ENCODE measurements at places on chromosomes 3 and 15.
A peak's percentile ranks its signal among the peaks of the same experiment; 100 is the strongest.

GRCh38 chr3:177610686-177611633 is 413.7 kb upstream of the TBL1XR1 start:
- DNase-seq: no peak

GRCh38 chr3:98038876-98039275 is 3.8 kb upstream of the GABRR3 start:
- no peak for DNase-seq

DNA sequence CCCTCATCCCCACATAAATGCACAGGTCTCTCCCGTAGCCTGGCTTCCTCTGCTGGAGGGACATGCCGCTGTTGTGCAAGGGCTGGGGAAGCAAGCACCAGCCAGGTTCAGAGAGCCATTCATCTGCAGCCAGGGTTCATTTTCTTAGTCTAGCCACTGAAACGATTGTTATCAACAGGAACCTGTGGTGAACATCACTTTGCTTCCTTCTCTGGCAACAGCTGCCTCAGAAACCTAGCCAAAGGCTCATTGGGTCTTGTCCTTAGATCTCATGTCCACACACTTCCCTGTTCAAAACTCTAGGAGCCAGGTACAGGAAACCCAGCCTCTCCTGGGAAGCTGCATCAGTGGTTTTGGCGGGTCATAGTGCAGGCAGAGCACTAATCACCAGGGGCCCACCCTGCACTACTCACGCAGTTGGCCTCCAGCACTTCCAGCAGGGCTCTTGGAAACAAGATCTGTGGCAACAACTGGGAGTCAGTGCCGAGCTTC is 47.0 kb downstream of the OXNAD1 start:
- no peak for DNase-seq

GRCh38 chr15:60591496-60592370 is 112.8 kb upstream of the ICE2 start:
- no peak for DNase-seq

- no peak for DNase-seq
Observed at GRCh38 chr15:71595846-71596553, 214.4 kb upstream of the NR2E3 start.

DNA sequence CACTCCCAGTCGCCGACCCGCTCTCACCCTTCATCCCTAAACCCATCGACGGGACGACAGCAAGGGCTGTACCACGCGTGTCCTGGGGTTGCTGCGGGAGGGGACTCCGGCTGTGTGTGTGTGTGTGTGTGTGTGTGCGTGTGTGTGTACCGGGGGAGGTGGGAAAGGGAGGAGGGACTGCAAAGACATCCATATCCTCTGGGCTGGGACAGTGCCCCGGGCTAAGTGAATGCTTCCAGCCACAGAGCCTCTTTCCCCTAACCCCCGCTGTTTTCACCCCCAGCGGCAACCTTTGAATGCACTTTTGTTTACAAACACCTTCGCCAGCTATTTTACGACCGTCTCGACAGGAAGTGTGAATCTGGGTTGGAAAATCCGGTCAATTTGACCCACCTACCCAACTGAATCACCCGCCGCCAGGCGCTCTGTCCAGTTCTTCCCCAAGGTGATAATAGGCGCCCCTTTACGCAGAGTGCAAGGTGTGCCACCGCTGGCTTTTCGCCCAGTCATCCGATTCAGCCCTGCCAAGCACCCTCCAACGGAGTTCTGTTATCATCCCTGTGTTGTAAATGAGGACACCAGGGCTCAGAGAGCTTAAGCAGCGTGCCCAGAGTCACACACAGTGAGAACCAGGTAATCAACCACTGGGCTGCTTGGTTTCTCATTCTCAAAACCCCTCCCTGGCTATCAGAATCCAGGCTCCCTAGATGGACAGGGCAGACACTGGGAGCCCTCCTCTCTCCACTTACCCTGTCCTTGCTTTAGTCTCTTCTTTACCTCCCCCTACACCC is 739 bp upstream of the AMOTL2 start:
- DNase-seq: no peak

- no peak for DNase-seq
Observed at GRCh38 chr3:159593927-159594605, 394.6 kb upstream of the IL12A start.

DNA sequence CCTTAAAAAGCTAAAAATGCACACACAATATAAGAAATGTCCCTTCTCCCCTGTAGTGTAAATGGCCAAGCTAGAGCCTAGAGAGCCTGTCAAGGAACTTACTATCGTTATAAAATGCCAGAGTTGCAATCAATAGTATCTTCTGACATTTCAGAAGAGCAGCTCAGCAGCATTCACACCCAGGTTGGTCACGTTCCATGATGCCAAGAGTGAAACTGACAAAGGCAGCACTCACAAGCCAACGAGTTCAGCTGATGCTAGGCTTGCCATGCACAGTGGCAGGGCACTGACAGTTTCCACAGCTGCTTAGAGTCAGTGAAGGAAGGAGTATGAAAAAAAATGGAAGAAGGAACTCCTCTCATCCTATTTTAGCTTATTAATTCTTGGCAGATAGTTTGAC is 331.4 kb upstream of the CCDC54 start:
- no peak for DNase-seq

GRCh38 chr3:112020674-112021085 is 13.9 kb upstream of the TMPRSS7 start:
- DNase-seq: no peak

- DNase-seq: peak; percentile 40
Observed at GRCh38 chr3:179015551-179016020, 56.0 kb downstream of the ZMAT3 start.

GRCh38 chr3:35594739-35595138 is 44.6 kb upstream of the ARPP21 start:
- DNase-seq: no peak

DNA sequence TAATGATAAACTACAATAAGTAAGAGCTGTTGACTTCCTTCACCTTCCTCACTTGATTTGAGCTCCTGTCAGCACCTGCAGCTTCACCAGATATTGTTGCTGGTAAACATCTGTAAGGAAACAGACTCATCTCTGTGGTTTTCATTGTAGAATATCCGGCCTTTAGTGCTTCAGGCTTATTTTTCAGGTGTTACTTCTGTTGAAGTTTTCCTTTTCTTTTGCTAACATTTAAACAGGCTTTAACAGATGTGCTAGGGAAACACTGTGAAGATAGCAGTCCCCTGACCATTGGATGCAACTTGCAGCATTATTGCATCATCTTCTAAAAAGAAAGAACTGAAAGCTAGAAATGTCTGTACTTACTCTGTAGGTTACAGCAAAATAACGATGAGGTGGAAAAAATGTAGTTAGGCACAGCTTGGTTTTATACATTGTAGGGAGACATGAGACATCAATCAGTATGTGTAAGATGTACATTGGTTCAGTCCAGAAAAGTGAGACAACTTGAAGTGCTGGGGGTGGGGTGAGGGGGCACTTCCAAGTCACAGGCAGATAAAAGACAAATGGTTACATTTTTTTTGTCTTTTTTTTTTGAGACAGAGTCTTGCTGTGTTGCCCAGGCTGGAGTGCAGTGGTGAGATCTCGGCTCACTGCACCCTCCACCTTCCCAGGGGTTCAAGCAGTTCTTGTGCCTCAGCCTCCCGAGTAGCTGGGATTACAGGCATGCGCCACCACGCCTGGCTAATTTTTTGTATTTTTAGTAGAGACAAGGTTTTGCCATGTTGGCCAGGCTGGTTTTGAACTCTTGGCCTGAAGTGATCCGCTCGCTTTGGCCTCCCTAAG is 10.2 kb downstream of the EDEM1 start:
- no peak for DNase-seq

DNA sequence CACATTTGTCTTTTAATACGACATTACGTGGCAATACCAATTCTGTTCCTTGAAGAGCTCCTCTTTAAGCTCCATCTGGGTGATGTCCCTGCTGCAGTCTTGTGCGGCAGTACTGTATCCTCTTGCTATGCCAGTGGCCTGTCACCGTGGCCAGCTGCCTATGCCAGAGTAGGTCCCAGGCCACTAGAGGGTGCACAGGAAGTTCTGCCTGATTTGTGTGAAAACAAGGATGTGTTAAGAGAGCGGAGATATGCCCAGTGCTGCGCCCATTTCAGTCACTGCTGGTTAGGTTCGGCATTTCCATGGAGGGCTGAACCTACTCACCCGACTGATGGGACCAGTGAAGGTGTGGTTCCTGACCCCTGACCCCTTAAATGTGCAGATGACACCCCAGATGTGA is 25.2 kb downstream of the NIPA1 start:
- no peak for DNase-seq

- no peak for DNase-seq
Observed at GRCh38 chr15:70214276-70214675, 116.6 kb upstream of the TLE3 start.

DNA sequence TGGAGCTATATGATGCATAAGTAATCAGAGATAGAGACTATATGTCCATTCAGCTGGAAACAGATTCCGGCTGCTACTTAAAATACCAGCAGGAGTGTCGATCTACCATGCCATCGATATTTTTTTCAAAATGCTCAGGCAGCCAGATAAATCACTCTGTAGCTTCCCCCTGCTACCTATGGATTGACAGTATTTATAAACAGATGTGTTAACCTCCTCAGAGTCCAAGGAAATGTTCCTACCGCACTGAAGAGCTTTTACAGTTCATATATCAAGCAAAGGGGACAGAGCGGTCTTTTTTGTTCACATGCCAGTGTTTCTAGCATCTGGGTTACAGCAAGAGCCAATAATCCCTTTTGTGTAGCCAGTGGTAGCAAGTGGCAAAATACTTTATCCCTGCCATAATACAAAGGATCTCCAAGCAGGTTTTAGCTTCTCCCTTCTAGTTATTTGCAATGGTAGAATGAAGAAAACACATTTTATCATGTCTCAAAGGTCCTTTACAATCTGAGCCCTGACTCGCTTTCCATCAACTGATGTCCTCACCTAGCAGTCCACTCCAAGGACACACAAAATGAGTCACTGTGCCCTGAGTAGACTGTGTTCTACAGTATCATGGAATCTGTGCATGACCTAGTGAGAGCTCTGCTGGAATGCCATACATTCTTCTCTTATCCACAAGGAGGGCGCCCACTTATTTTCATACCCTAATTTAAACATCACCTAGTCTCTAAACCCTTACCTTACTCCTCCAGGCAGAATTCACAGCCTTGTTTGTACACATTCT is 507.0 kb downstream of the TBL1XR1 start:
- DNase-seq: no peak

DNA sequence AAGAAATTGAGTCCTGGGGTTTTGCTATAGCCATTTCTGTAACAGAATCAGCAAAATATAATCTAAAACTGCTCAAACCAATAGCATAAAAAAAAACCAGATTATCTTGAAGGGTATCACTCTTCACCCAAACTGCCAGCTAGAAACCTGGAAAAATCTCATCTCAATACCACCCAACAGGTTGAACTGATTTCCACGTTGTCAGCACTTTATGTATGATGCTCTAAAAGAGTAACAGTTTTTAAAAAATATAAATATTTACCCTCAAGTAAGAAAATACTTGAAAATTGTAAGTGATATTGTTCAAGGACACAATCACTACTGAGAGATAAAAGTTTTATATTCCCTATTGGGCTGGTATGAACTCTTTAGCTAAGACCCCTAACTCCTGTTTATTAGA is 451.3 kb downstream of the EPHA3 start:
- DNase-seq: no peak

- DNase-seq: peak; percentile 48
Observed at GRCh38 chr15:52208306-52208946, 17.2 kb upstream of the GNB5 start.

GRCh38 chr3:134651347-134652041 is 672 bp upstream of the KY start:
- no peak for DNase-seq

DNA sequence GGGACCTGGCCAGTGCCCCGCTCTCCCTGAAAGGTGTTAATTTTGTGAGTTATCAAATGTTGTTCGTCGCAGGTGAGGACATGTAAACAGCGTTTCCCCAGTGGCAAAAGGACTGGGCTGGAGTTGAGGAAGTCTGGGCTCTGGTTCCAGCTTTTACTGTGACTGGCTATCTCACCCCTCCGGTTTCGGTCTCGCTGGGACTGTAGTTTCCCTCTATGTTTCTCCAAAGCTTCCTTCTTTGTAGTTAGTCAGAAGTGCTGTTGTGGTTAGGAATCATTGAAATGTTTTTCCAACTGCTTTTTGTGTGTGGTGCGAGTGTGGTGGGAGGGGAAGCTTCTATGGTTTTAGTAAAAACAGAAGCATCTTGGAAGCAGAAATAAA is 990 bp upstream of the CLDN1 start:
- DNase-seq: no peak

DNA sequence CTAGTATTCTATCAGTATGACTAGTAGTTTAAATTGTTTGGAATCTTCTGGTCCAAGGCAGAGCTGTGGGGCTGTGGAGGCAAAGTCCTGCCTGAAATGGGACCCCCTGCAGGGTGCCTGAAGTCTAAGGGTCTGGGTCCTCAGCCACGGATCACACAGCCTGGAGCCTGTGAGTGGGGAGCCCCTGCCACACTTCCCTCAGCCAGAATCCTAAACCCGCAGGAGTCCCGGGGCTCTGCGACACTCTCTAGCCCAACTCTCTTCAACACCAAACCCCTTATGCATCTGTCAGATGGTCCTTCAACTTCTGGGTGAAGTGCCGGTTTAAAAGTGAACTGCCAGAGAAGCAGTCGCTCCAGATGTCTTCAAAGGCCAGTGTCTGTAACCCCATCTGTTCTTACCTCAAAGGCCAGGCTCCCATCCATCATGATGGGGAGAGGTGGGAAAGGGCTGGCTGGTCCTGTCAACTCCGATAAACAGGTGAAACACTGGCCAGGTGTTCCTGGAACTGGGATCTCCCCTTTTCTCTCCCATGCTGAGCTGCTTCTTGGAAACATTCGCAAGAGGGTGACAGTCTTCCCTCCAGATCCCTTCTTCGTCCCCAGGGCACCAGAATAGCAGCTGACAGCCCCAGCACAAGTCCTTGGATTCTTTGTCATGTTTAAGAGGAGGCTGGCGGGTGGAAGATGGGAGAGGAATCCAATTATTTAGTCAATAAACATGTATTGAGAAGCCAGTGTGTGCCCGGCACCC is 45.6 kb downstream of the CPN2 start:
- DNase-seq: no peak

GRCh38 chr15:82832601-82833361 is 23.4 kb downstream of the WHAMM start:
- DNase-seq: no peak

DNA sequence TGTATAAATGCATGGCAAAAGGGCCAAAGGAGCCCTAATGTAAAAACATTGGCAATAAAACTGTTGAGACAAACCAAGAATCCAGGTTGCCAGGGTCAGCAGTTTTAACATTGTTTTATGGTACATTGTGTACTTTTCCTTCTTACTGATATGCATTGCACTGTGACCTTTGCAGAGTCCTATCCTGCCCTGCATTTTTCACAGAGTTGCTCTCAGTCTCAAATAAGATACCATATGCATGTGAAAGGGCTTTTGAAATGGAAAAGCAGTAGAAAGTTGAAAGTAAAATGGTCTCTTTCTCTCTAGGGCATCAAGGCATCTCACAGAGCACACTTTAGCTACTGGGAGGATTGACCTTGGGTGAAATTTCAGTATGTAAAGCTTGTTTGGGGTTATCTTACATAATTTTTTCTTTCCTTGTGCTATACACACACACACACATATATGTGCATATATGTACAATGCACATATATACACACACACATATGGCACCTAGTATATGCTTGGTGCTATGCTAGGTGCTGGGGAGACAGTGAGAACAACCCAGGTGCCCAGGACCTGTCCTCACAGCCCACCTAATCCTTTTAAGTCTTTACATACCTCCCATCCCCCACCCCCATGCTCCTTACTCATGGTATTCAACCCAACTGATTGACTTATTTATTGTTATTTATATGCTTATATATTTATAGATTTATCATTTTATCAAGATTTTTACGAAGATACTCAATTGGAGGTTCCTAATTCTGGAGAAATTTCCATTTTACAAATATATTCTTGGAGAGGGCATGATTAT is 1.2 kb upstream of the PPP2R3A start:
- DNase-seq: no peak
